ENCODE measurements at places on chromosomes 1 and 21.

DNA sequence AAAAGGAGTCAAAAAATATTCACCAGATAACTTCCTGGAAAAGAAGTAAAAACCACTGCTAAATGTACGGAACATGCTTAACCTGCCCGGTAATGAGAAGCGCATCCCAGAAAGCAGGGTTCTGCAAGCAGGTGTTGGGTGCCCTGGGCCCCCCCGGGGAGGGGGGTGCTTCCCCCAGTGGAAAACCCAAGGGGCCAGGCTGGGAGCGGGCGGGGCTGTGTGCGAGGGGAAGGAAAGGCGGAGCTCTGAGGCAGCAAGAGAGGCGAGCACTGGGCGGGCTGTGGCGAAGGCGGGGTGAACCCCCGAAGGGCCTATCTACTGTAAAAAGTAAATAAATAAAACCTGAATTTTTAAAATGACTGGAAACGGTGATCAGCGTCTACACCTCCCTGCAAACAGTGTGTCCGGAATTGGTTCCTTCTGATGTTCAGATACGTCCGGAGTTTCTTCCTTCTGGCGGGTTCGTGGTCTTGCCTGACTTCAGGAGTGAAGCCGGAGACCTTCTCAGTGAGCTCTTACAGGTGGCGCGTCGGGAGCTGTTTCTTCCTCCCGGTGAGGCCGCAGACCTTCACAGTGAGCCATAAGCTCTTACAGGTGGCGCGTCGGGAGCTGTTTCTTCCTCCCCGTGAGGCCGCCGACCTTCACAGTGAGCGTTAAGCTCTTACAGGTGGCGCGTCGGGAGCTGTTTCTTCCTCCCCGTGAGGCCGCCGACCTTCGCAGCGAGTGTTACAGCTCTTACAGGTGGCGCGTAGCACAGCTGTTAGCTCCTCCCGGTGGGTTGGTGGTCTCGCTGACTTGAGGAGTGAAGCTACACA lies 13.4 kb downstream of the FTCD start:
- DNase-seq, result no peak

DNA sequence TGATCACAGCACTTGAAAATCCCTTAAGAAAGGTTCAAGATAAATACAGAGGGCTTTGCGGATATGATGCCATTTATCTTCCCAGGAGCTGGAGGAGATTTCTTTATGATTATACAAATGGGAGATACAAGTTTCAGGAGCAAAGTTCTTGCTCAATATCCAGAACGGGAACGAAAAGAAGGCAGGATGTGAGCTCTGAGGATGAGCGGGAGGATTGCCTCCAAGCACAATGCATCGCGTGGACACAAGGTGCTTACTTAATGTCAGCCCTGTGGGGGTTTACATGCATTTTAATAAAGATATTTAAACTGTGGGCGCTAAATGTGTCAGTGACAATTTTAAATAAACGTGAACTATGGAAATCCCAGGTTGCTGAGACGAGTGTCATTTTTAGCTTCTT lies 59.0 kb downstream of the SYT6 start:
- DNase-seq, result no peak

GRCh38 chr1:84367219-84367618 lies 31.1 kb upstream of the DNASE2B start:
- no peak for DNase-seq

DNA sequence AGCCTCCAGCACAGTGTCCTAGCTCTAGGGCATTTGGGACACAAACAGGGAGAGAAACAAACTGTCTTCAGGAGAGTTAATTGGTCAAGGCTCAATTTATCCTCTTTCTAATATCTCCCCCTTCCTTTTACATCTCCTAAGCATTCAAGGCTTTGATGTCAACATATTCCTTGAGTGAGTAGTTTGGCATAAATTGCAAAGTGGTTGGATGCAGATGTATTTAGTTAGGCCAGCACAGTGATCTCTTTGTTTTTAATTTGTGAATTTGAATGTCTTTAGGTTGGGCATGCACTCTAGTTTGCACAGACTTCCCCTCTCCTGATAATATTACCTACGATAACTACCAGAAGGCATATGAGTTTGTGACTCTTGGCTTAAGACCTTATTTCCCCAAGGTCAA lies 12.5 kb upstream of the OLFML2B start:
- DNase-seq, result no peak

DNA sequence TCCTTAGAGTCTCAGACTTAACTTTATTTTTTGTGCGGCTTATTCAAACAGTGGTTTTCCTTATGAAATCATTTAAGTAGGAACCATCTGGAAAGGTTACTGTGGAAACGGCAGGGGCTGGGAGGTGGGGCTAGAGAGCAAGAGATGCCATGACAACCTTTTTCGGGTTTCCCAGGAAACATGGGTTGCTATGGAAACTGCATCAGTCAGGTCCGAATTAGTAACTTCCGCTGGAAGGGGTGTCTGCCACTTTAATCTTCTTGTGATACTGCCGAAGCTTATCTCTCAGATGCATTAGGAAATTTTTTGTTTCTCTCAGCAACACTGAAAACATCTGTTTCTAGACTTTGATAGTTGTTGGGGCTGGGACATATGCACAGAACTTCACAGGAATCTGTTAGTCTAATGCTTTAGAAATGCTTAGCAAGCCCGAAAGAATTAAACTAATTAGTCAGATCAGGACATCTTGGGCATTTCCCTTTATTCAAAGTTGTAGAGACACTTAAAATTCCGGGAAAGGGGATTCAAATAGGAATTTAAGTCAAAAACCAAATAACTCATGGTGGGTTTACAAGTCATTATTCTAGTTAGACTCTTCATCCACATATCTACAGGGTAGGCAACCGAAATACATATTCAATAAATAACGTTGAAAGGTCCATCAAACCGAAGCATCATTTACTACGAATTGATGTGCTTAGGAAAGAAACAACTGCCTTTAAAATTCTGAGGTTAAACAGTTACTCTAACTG lies 2.6 kb downstream of the KCNA3 start:
- DNase-seq, result peak; percentile 90

DNA sequence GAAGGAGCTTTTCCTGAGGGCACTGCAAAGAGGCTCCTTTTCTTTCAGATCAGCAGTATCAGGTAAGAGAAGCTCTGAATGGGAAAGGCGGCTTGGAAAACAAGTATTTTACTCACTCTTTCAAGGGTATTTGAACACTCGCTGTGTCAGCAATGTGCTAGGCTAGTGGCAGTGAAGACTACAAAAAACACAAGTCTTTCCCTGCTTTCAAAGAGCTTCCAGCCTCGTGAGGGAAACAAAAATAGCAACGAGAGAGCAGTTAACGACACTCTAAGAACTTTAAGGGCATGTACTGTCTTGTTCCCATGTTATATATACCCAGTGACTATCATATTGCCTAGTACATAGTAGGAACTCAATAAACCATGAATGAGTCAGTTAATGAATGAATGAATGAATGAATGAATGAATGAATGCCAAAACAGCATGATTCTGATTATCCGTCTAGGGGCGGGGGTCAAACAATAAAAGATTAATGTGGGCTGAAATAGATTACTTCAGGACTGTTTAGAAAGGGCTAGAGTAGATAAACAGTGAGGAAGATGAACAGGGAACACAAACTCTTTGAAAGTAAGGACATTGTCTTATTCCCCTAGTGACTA lies 14.2 kb upstream of the MCOLN3 start:
- no peak for DNase-seq

DNA sequence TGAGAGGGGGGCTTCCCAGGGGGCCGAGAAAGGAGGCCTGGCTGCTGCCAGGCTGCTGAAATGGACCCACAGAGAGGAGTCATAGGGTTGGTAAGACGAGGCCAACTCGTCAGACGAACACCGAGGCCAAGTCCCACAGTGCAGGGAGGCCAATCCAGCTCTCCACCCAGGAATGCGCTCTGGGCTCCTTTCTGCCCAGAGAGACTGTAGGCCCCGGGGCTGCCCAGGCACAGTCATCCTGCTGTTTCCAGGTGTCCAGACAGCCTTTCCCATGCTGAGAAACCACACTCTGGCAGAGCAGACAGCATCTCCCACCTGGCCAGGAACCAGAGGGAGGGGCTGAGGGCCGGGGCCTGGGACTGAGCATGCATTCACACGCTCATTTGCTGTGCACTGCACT lies 26.7 kb upstream of the RSPO1 start:
- DNase-seq, result no peak

DNA sequence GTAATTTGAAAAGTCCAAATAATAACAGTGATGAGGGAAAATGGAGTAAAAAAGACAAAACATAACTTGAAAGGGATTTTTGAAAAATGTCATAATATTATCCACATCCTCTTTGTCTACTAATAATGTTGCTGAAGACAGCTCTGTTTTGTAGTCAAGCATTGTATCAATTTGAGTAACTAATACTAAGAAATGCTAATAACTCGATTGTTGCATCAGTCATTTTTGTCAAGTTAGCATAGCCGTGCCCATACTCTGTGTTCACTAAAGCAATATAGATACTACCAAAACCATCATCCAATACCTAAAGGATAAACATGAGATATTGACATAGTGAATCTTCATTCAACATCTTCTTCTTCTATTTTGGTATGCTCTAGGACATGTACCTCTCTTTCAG lies 17.3 kb downstream of the PDC start:
- DNase-seq, result no peak

- peak; percentile 71 for DNase-seq
These were observed 1.5 kb upstream of the KRTAP10-6 start for GRCh38 chr21:44593598-44594405.

DNA sequence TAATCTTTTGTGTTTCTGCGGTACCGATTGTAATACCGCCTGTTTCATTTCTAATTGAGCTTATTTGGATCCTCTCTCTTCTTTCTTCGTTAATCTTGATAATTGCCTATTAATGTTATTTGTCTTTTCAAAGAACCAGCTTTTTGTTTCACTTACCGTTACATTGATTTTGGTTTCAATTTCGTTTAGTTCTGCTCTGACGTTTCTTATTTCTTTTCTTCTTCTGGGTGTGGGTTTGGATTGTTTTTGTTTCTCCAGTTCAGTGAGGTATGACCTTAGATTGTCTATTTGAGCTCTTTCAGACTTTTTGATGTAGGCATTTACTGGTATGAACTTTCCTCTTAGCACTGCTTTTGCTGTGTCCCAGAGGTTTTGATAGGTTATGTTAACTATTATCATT lies 9.4 kb downstream of the OR2M2 start:
- DNase-seq, result no peak

GRCh38 chr1:244732851-244733450 lies 80.0 kb downstream of the DESI2 start:
- DNase-seq, result peak; percentile 35

- no peak for DNase-seq
These were observed 630.0 kb upstream of the RGS18 start for GRCh38 chr1:191528275-191528674.

DNA sequence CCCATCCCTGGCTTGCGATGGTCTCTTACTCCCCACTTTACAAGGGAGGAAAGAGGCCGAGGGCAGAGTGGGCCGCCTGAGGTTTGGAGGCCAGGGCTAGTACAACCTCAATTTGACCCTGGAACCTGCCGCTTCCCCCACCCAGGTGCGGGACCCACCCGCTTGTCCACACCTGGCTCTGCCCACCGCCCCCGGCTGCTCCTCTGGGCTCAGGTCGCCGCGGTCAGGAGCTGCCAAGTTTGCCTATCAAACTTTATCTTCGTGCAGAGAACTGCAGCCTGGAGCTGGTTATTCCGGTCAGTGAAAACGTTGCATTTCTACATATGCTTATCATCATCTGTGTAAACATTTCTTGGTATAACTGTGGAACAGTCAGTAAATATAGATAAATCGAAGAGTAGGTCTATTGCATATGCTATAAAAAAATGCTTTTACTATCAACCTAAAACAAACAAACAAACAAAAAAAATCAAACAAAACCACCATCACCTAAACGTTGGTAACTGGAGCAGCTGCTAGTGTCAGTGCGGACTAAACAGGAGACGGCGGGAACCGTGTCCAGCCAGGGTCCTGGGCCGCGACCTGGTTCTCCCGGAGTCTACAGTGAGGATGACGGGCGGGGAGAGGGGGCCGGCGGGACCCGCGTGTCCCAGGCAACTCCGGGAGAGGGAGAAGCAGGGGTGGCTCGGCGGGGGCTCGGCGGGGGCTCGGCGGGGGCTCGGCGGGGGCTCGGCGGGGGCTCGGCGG lies 906 bp upstream of the ADARB1 start:
- peak; percentile 72 for DNase-seq

GRCh38 chr1:172578586-172578985 lies 45.6 kb downstream of the SUCO start:
- DNase-seq, result no peak

- DNase-seq, result no peak
These were observed 85.5 kb upstream of the BARHL2 start for GRCh38 chr1:90802622-90803021.
